A549 treated with GW870086 at 1 μM for 4 hours (cell line): ENCODE measurements at places on chromosomes 1 and 21. TPM values are rescaled to one million over a fixed set of nuclear protein-coding genes. Genes with fewer than 3 reads are reported as not detected.

NKAIN1 gene
- total RNA-seq, result 0.97 to 1.6 TPM (median 1.1 TPM) in 5 replicates

MAP10 gene
- 0.47 to 1.2 TPM (median 0.99 TPM) in 5 replicates for total RNA-seq

PLCH2 gene
- 0.17 to 0.53 TPM (median 0.28 TPM) in 5 replicates for total RNA-seq

UAP1 gene
- 28.2 to 46.0 TPM (median 34.4 TPM) in 5 replicates for total RNA-seq

RPAP2 gene
- 9.5 to 12.1 TPM (median 11.3 TPM) in 5 replicates for total RNA-seq

RGS16 gene
- total RNA-seq, result 0.23 to 0.30 TPM (median 0.29 TPM) in 5 replicates

RNU1-1 gene
- 36.3 TPM in 1 of 5 replicates, not detected in the others for total RNA-seq

GJA8 gene
- total RNA-seq, result not detected in 5 replicates

PIK3CD gene
- total RNA-seq, result 6.8 to 7.8 TPM (median 7.4 TPM) in 5 replicates

AADACL4 gene
- not detected in 5 replicates for total RNA-seq

PIK3R3 gene
- 1.0 to 1.3 TPM (median 1.1 TPM) in 5 replicates for total RNA-seq

C4BPA gene
- total RNA-seq, result 0.46 to 0.77 TPM (median 0.54 TPM) in 5 replicates

TTC22 gene
- 0.08 TPM in 1 of 5 replicates, not detected in the others for total RNA-seq

NBL1 gene
- total RNA-seq, result 31.8 to 60.0 TPM (median 54.1 TPM) in 5 replicates

NBPF4 gene
- total RNA-seq, result 0.05 to 0.14 TPM (median 0.14 TPM) in 3 of 5 replicates, not detected in the others

KCNN3 gene
- total RNA-seq, result 0.02 to 0.19 TPM (median 0.07 TPM) in 4 of 5 replicates, not detected in the other

TRIM67 gene
- 0.09 to 0.23 TPM (median 0.13 TPM) in 5 replicates for total RNA-seq

LRRC42 gene
- total RNA-seq, result 27.6 to 28.8 TPM (median 28.4 TPM) in 5 replicates

NBPF6 gene
- total RNA-seq, result 0.19 TPM in 1 of 5 replicates, not detected in the others

PLEKHN1 gene
- 4.0 to 5.8 TPM (median 4.9 TPM) in 5 replicates for total RNA-seq

AMY2A gene
- total RNA-seq, result not detected in 5 replicates

LIN28A gene
- total RNA-seq, result 0.03 TPM in 1 of 5 replicates, not detected in the others

KRTAP19-3 gene
- total RNA-seq, result not detected in 5 replicates

RBP7 gene
- total RNA-seq, result 6.2 to 7.8 TPM (median 6.9 TPM) in 5 replicates

TRIM58 gene
- not detected in 5 replicates for total RNA-seq

SLC1A7 gene
- total RNA-seq, result 0.05 TPM in 1 of 5 replicates, not detected in the others

CD55 gene
- total RNA-seq, result 93.7 to 142 TPM (median 122 TPM) in 5 replicates

SYNC gene
- total RNA-seq, result 10.4 to 17.7 TPM (median 14.8 TPM) in 5 replicates

BARHL2 gene
- not detected in 5 replicates for total RNA-seq

RGSL1 gene
- total RNA-seq, result not detected in 5 replicates

GCSAML gene
- total RNA-seq, result not detected in 5 replicates

ROR1 gene
- 8.3 to 12.3 TPM (median 10.7 TPM) in 5 replicates for total RNA-seq

SEC22B gene
- total RNA-seq, result 6.5 to 8.7 TPM (median 8.2 TPM) in 5 replicates

TNFRSF4 gene
- 0.12 to 0.22 TPM in 2 of 5 replicates, not detected in the others for total RNA-seq

IL6R gene
- 20.4 to 27.1 TPM (median 25.7 TPM) in 5 replicates for total RNA-seq

TMEM200B gene
- 0.08 to 0.25 TPM (median 0.14 TPM) in 5 replicates for total RNA-seq

PADI1 gene
- total RNA-seq, result 1.2 to 2.4 TPM (median 1.4 TPM) in 5 replicates

OVAAL gene
- total RNA-seq, result 0.08 to 0.13 TPM (median 0.09 TPM) in 3 of 5 replicates, not detected in the others

LCE1C gene
- not detected in 5 replicates for total RNA-seq

STUM gene
- total RNA-seq, result not detected in 5 replicates

BLACAT1 gene
- total RNA-seq, result 0.03 to 0.07 TPM in 2 of 5 replicates, not detected in the others

STYXL2 gene
- not detected in 5 replicates for total RNA-seq

KIF14 gene
- 6.5 to 12.0 TPM (median 10.2 TPM) in 5 replicates for total RNA-seq

PAX7 gene
- 0.56 to 0.84 TPM (median 0.70 TPM) in 5 replicates for total RNA-seq

KIF2C gene
- total RNA-seq, result 36.2 to 43.4 TPM (median 39.5 TPM) in 5 replicates

B3GALT2 gene
- not detected in 5 replicates for total RNA-seq

ERICH3 gene
- total RNA-seq, result not detected in 5 replicates

SLAMF7 gene
- 1.1 to 2.8 TPM (median 1.8 TPM) in 5 replicates for total RNA-seq

NPHP4 gene
- 3.4 to 5.3 TPM (median 5.0 TPM) in 5 replicates for total RNA-seq

ARMH1 gene
- total RNA-seq, result 0.38 to 1.1 TPM (median 0.54 TPM) in 5 replicates

MPZ gene
- 0.18 to 0.31 TPM (median 0.27 TPM) in 5 replicates for total RNA-seq

S100A2 gene
- 18.8 to 40.7 TPM (median 32.4 TPM) in 5 replicates for total RNA-seq

RPRD2 gene
- 12.5 to 15.2 TPM (median 14.3 TPM) in 5 replicates for total RNA-seq
